ENCODE measurements at places on chromosomes 5 and 9. TPM values are rescaled to one million over a fixed set of nuclear protein-coding genes. Genes with fewer than 3 reads are reported as not detected.

Gene PLPP6
- polyA plus RNA-seq, result 4.6 TPM

Gene MINAR2
- 0.22 TPM for polyA plus RNA-seq

Gene SLC36A1
- 18.5 TPM for polyA plus RNA-seq

Gene GARIN3
- not detected for polyA plus RNA-seq

Gene SLC34A3
- 1.2 TPM for polyA plus RNA-seq

Gene PCDHB14
- 5.6 TPM for polyA plus RNA-seq

Gene ADRA1B
- polyA plus RNA-seq, result 0.39 TPM

Gene PCDH1
- 15.4 TPM for polyA plus RNA-seq

Gene ANKRD55
- 0.45 TPM for polyA plus RNA-seq

Gene RNF180
- 1.3 TPM for polyA plus RNA-seq

Gene SLCO4C1
- polyA plus RNA-seq, result 3.6 TPM

Gene ANXA1
- polyA plus RNA-seq, result 283 TPM

Gene ABCA2
- 14.3 TPM for polyA plus RNA-seq

Gene MEIKIN
- polyA plus RNA-seq, result 0.23 TPM

Gene ROPN1L
- polyA plus RNA-seq, result not detected

Gene CORO2A
- 0.62 TPM for polyA plus RNA-seq

Gene TUSC1
- polyA plus RNA-seq, result 9.6 TPM

Gene LCN9
- not detected for polyA plus RNA-seq

Gene ENTREP1
- polyA plus RNA-seq, result 20.6 TPM

Gene PCDHA5
- polyA plus RNA-seq, result 0.07 TPM

Gene C9orf50
- not detected for polyA plus RNA-seq

Gene NDUFA8
- 66.1 TPM for polyA plus RNA-seq

Gene CMBL
- 99.4 TPM for polyA plus RNA-seq

Gene LCN10
- polyA plus RNA-seq, result 9.1 TPM

Gene RNF208
- polyA plus RNA-seq, result 1.8 TPM

Gene OXCT1
- 13.2 TPM for polyA plus RNA-seq

Gene RFK
- 20.9 TPM for polyA plus RNA-seq

Gene ZNF354C
- 10.2 TPM for polyA plus RNA-seq

Gene FREM1
- 25.3 TPM for polyA plus RNA-seq

Gene FOXD4L6
- not detected for polyA plus RNA-seq

Gene PCDHB10
- polyA plus RNA-seq, result 3.7 TPM

Gene PAEP
- polyA plus RNA-seq, result not detected

Gene PCDHGA8
- polyA plus RNA-seq, result 0.48 TPM

Gene HRCT1
- polyA plus RNA-seq, result 2.6 TPM

Gene SLC44A1
- polyA plus RNA-seq, result 16.4 TPM

Gene FGF1
- 7.0 TPM for polyA plus RNA-seq

Gene DOCK8
- polyA plus RNA-seq, result 6.1 TPM

Gene GNA14
- polyA plus RNA-seq, result 3.6 TPM

Gene TLE4
- 14.6 TPM for polyA plus RNA-seq

Gene GPR21
- polyA plus RNA-seq, result 0.20 TPM

Gene PLAC8L1
- 0.68 TPM for polyA plus RNA-seq

Gene GZMA
- polyA plus RNA-seq, result 0.50 TPM

Gene CER1
- not detected for polyA plus RNA-seq

Gene GLRA1
- polyA plus RNA-seq, result not detected

Gene DBH
- polyA plus RNA-seq, result 0.51 TPM
